ENCODE measurements at places on chromosomes 16 and 17.

GRCh38 chr17:73748508-73748907 is 104.3 kb upstream of the SDK2 start:
- no peak for DNase-seq

- DNase-seq = no peak
Observed at GRCh38 chr17:36525113-36525512, 9.6 kb downstream of the MYO19 start.

- no peak for DNase-seq
Observed at GRCh38 chr16:64109241-64109640, 1012.6 kb downstream of the CDH11 start.

GRCh38 chr16:56637814-56638750 is at the start of gene MT1A:
MT1A (plus strand) TSS chr16:56638666; CDS start chr16:56638739, 73 bp downstream.
- no peak for DNase-seq

GRCh38 chr17:19249681-19250080 is 12.5 kb downstream of the EPN2 start:
- DNase-seq = no peak

GRCh38 chr16:27515874-27516353 is 33.8 kb downstream of the GTF3C1 start:
- DNase-seq = no peak

GRCh38 chr17:13862346-13862745 is 207.0 kb upstream of the COX10 start:
- no peak for DNase-seq

DNA sequence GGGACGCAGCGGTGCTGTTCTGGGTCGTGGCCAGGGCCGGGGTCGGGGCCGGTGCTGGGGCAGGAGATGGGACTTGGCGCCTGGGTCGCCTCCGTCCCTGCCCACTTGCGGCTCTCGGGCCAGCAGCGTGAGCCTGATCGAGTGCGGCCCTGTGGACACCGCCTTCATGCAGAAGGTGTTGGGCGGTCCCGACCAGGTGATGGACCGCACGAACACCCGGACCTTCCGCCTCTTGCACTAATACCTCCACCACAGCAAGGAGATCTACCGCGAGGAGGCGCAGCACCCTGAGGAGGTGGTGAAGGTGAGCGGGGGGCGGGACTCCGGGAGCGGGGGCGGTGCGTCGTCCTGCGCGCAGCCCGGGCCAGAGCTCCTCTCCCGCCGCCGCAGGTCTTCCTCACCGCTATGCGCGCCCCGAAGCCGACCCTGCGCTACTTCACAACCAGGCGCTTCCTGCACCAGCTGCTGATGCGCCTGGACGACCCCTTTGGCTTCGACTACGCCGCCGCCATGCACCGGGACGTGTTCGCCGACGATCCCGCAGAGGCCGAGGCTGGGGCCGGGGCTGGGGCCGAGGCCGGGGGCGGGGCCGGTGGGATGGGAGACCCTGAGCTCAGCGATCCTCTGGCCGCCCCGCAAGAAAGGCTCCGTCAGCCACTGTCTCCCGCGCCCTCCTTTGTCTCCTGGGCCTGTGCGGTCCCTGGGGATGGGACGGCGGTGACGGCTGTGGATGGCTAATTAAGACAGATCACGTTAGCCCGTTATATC is 4.5 kb upstream of the HSD17B1 start:
- DNase-seq = peak; percentile 62

GRCh38 chr16:77304877-77305276 is 105.7 kb downstream of the SYCE1L start:
- no peak for DNase-seq

DNA sequence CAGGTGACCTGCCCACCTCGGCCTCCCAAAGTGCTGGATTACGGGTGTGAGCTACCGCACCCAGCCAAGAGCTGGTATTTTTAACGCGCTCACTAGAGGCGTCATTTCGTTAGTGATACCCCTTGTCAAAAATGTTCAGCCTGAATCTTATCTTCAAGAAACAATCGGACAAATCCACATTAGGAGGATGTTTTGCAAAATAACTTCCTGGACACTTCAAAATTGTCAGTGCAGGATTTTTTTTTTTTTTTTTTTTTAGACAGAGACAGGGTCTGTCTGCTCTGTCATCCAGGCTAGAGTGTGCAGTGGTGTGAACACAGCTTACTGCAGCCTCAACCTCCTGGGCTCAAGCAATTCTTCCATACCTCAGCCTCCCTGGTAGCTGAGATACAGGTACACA is 63.0 kb downstream of the RMI2 start:
- no peak for DNase-seq

- DNase-seq = no peak
Observed at GRCh38 chr17:53227514-53227913, 595.2 kb upstream of the KIF2B start.

- DNase-seq = no peak
Observed at GRCh38 chr16:410516-411178, 9.0 kb downstream of the DECR2 start.

DNA sequence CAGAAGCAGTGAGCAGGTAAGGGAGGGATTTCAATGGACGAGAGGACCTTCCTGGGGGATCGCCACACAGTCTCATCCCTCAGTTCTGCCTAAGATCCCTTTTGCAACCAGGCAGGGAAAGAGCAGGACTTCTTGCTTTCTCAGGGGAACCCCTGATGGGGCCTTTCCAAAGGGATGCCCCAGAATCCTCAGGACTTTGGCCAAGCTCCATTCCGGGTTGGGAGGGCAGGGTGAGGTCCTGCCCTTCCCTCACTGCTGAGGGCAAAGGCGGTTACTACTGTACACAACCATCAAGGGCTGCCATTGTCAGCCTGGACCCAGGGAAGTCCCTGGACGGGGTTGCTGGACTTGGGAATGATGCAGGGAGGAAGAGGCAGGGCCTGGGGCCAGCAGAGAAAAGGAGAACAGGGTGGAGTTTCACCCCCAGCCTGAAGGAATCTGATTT is 9.7 kb downstream of the PRR29 start:
- no peak for DNase-seq

- DNase-seq = no peak
Observed at GRCh38 chr17:61750656-61751055, 112.7 kb downstream of the BRIP1 start.

- no peak for DNase-seq
Observed at GRCh38 chr17:80880648-80880985, 111.0 kb upstream of the CHMP6 start.
